Esophagus muscularis mucosa (tissue), 4 donors: ENCODE measurements at places on chromosomes 1 and 21. TPM values are rescaled to one million over a fixed set of nuclear protein-coding genes. Genes with fewer than 3 reads are reported as not detected.
A peak's percentile ranks its signal among the peaks of the same experiment; 100 is the strongest.

DNA sequence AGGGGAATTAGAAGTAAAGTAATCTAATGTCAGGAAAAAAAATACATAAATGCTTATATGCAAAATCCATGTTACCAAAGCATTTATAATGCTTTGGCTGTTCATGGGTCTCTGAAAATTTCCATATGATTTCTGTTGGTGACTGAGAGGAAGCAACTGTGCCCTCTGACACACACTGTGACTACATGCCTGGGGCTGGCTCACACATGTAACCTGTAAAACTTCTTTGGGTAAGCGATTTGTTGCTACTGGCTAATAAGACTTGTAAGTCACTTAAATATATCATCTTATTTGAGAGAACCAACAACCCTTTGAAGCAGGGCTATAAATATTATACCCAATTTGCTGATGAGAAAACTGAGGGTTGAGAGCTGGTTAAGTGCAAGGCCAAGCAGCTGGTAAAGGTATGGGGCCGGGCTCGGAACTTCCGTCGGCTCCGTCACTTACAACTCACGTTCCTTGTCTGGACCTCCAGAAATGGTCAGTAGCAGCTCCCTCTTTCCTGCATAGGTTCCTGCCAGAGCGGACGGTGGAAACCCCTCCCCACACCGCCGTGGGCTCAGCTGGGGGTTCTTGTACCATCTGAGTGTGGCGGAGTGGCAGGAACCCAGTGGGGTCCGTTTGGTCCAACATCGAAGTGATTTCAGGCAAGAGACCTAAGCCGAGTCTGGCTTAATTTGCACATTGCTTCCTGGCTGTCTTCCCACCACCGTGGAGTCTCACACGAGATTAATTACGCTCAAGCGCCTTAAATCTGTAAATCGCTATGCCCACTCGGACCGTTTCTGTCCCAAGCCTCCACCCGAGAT is 714 bp downstream of the DFFA start:
- DNase-seq: no peak

GRCh38 chr1:168112673-168113305 is 23.9 kb downstream of the GPR161 start:
- DNase-seq: no peak

DNA sequence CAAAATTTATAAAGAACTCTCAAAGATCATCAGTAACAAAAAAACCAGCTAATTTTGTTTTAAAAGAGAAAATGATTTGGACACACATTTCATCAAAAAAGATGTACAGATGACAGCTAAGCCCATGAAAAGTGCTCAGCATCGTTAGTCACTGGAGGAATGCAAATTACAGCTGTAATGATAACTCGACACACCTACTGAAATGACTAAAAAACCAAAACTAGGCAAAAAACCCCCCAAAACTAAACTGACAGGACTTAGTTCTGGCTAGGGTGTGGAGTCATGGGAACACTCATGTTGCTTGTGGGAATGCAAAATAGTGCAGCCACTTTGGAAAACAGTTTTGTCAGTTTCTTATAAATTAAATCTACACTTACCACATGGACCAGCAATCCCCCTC is 59.5 kb downstream of the CNIH3 start:
- DNase-seq: no peak

GRCh38 chr1:102886638-102887037 is 221.7 kb downstream of the COL11A1 start:
- DNase-seq: no peak

- DNase-seq: no peak
Observed at GRCh38 chr1:44587796-44588460, 86.4 kb downstream of the TMEM53 start.

DNA sequence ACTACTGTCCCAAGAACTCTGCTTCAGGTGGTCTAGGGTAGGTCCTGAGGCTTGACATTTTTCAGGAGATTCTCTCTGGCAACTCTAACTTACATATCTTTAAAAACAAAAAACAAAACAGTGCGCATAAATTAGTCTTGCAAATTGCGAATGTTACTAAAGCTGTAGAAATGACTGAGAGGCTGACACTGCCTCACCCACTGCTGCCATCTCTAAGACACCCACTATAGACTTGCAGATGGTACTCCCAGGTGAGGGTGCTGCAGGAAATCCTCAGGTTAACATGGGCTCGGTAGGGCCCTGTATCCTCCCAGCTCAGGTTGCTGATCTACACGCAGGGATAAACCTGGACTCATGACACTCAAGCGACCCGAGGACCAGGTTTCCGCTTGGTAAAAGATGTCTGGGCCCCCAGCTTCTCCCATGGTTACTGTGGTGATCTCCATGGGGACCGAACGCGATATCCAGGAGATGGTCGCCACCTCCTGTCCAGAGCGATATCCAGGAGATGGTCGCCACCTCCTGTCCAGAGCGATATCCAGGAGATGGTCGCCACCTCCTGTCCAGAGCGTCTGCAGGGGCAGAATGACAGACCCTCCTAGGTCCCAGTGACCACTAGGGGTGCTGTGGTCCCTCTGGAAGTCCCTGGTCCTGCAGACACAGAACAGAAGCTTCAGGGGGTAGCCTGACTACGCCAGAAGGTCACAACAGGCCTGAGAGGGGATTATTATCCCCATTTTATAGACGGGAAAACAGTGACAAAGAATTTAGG is 16.2 kb upstream of the LY9 start:
- no peak for DNase-seq

GRCh38 chr1:205627956-205628355 is 3.9 kb downstream of the ELK4 start:
- DNase-seq: peak; percentile 8

DNA sequence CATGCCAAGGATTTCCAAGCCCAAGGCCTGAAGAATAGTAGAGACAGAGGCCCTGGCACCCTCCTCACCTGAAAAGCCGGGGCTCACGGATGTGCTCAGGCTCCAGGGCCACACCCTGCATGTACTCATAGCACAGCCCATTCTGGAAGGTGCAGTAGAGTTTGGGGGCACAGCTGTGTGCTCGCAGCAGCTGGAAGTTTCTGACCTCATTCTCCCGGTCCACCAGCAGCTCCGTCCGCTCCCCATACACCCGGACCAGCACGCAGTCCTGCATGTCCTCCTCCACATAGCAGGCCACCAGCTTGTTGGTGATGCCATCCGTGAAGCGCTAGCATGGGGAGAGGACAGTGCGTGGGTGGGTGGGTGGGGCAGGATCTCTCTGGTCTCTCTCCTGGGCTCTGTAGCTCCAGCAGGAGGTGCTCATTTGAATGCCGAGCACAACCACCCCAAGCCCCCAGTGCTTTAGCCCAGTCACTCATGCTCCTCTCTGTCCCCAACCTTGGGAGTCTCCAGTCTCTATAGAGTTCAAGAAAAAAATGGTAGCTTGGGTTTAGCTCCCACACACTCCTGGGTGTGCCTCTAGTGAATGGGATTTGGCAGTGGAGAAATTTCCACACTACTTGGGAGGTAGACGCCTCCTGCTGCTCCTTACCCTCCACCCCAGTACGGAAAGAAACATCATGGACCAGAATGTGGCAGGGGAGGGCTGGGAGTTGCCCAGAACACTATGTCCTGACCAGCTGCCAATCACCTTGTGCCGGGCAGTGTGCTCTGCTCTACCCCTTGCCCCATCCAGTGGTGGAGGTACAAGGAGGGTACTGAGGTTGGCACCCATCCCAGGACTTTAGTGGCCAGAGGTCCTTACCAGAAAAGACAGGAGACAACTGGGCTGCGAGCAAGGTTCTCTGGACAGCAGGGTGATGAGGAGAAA is 1.9 kb downstream of the ETNK2 start:
- no peak for DNase-seq

DNA sequence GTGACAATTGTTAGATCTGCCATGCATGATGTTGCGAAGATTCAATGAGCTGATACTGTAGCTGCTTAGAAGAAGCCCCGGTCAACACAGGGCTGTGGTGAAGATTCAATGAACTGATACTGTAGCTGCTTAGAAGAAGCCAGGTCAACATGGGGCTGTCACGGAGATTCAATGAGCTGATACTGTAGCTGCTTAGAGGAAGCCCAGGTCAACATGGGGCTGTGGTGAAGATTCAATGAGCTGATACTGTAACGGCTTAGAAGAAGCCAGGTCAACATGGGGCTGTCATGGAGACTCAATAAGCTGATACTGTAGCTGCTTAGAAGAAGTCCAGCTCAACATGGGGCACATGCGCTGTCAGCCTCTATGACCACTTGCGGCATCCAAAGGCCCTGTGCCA is 18.8 kb upstream of the BACE2 start:
- no peak for DNase-seq

NTMT2 gene
- total RNA-seq: not detected

NEGR1 gene
- 57.7 TPM for total RNA-seq
